Inflammatory macrophage treated with lipopolysaccharide for 1 hour (primary cell): ENCODE measurements at places on chromosomes 5 and 9.

DNA sequence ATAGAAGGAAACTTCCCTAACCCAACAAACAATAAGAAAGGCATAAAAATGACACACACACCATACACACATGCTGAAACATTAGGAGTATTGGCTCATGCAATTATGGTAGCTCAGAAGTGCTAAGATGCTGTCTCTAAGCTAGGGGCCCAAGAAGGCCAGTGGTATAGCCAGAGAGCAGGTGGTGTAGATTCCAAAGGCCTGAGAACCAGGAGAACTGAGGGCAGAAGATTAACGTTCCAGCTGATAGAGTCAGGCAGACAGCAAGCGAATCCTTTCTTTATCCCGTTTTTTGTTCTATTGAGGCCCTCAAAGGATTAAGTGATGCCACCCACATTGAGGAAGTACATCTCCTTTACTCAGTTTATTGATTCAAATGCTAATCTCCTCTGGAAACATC is 262.9 kb downstream of the EPB41L4A start:
- DNase-seq: no peak

- no peak for DNase-seq
Observed at GRCh38 chr9:77679661-77680368, 31.7 kb upstream of the GNA14 start.

DNA sequence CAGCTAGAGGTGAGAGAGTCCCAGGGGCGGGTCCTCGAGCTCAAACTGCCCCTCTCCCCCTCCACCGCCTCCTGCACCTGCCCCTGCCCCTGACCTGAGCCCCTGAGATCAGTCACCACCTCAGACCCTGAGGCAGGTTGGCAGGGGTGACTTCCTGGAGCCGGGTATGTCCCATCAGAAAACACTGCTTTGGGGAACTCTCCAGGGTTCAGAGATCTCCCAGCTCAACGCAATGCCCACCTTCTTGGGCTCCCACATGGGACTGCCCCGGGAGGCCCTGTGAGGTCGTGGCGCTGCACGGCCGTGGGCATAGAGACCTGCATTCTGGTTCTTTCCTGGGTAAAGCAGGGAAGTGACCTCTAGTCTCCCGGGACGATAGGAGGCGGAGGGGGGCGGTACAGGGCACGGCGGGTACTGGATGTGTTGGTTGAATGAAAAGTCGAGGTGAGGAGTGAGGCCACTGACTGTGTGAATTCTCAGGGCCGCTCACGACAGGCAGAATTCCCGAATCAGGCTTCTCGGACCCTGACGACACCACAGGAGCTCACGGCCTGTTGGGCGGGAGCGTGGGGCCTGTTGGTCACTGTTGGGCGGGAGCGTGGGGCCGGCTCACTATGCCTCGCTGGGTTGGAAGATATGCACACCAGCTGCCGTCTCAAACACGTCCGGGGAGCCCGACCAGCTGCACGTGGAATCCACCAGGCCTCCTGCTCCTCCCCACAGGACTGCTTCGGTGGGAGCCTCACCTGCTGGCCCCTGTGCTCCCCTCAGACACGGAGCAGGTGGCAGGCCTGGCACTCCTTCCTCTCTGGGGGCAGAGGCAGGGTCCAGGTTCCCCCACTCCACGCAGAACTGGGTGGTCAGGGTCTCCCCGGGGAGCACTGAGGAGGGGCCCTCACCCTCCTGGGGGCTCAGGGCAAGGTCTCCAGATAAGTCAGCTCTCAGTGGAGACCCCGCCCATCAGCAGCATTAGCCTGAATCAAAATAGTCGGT is 178.0 kb upstream of the PPP1R26 start:
- no peak for DNase-seq

DNA sequence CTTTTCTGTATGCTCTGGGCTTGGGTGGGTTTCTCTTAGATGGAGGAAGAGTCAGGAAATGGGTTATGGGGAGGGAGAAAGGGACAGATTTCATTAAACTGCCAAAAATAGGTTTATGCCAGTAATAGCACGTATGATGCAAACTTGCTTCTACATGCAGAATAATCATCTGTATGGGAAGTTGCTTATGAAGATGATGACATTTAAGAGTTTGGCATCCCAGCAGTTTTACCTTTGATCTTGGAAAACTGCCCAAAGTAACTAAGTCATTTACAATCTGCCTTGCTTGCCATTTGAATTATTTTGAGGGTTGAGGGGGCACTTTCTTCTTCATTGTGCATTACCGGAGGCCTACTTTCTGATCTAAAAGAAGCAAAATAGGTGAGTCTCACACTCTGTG is 282.9 kb upstream of the ANKRD55 start:
- no peak for DNase-seq

DNA sequence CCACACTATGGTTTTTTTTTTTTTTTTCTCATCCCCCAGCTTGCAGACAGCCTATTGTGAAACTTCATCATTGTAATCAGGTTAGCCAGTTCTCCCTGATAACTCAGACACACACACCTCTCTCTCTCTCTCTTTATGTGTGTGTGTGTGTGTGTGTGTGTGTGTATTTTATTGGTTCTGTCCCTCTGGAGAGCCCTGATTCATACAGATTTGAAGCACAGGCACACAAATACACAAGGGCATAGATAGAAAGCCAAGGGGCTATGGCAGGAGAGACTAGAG is 20.6 kb upstream of the VCAN start:
- no peak for DNase-seq

DNA sequence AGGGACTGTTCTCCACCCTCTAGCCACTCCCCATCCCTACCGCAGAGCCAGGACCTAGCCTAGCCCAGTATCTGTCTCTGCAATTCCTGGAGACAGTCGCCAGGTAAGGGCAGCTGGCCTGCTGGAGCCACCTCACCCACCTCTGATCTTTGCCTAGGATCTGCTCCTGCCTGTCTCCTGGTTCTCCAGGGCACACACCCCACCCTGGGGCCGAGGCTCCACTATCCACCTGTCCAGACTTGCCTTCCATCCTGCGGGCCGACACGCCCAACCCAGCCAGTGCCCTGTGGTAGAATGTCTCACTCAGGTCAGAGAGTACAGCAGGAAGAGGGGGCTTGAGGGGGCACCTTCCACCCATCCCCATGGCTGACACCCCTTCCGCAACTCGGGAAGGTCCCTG is 15.7 kb upstream of the AQP7 start:
- DNase-seq: no peak

- peak; percentile 5 for DNase-seq
Observed at GRCh38 chr9:34741628-34742027, 31.7 kb upstream of the CCL21 start.

- DNase-seq: no peak
Observed at GRCh38 chr5:43412644-43413043, 453 bp upstream of the CCL28 start.

- no peak for DNase-seq
Observed at GRCh38 chr5:131968396-131968954, 23.0 kb upstream of the MEIKIN start.

DNA sequence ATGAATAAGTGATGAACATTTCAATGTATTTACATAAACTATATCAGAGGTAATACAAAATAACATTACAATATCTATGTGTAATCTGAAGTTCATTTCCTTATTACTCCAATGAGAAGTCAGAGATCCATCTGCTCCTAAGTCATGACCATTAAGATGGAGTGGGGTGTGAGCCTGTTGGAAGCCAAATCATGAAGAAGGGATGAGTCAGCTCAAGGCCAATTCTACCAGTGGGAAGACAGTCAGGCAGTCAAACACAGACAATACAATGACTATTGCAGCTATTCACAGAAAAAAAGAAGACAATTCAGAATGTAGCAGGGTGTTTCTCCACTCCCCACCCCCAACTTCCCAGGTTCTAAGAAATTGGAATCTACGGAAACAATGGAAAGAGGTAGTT is 155.0 kb downstream of the NFIB start:
- DNase-seq: no peak

GRCh38 chr9:130659699-130660248 is 4.6 kb upstream of the PRDM12 start:
- no peak for DNase-seq

DNA sequence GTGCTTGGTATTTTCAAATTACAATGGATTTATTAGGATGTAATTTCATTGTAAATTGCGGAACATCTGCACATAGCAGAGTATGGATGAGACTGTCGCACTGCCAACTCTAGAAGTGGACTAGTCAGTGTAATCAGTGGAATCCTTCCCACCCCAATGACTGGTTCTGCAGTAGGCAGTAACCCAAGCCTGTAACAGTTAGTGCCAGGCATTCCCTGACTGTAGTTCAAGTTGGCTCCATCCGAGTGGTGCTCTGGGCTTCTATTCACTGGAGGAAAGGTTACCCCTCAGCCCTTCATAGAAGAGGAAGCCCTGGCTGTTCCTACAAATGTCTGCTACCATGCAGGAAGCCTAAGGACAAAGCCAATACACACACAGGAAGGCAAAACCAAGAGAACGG is 23.2 kb downstream of the AK3 start:
- no peak for DNase-seq

- no peak for DNase-seq
Observed at GRCh38 chr5:153598099-153598498, 107.6 kb downstream of the GRIA1 start.

DNA sequence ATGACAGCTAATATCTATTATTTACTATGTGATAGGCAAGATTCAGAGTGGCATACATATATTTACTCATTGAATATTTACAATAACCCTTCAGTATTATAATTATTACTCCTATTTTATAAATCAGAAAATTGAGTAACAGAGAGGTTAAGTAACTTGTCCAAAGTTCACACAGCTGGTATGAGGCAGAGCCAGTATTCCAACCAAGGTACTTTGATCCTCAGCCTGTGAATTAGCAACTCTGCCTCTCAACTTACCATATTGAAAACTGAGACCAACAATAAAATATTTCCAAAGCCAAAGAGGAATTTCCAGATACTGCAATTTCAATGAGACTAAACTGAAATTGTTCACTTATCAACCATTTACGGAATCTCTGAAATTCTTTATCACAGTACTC is 67.9 kb upstream of the TSLP start:
- no peak for DNase-seq

- DNase-seq: no peak
Observed at GRCh38 chr9:106179191-106179590, 484.9 kb downstream of the TMEM38B start.

DNA sequence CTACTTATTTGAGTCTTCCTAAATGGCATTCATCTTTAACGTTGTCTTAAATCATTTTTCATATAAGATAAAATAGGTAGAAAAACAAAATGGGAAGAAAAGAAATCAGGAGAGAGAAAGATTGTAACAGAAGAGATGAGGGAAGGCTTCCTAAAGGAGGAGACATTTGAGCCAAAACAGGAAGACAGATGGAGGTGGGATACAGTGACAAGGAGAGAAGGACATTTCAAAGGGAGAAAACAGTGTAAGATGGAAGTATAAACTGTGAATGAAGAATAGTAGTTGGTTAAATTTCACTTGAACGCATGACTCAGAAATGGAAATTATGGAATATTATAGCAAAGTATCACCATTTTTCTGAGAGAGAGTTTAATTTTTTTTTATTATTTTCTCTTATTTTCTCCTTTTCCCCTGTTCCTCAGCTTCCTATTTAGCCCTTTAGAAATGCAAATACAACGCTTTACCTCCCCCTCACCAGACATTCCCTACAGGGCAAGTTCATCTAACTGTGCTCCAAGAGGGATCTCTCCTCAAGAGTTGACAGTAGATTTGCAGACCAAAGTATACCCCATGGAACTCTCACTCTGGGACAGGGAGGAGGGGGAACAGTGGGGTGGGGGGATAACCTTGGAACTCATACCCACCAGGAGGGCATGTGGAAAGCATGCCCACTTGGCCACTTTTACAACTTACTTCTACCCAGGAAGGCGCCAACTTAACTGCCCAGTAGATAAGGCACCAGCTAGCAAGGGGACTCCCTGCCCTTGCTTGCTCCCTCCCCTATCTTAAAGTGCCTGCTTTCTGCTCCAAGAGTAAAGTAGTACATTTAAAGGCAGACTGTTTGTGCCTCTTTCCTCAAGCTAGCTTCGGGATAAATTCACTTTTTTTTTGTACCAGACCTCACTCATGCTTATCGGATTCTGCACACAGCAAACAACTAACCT is 304.7 kb upstream of the POU5F2 start:
- DNase-seq: no peak

GRCh38 chr5:132474881-132475496 is 15.6 kb downstream of the IRF1 start:
- DNase-seq: no peak

- DNase-seq: peak; percentile 68
Observed at GRCh38 chr5:78958672-78959445, 26.3 kb downstream of the ARSB start.

DNA sequence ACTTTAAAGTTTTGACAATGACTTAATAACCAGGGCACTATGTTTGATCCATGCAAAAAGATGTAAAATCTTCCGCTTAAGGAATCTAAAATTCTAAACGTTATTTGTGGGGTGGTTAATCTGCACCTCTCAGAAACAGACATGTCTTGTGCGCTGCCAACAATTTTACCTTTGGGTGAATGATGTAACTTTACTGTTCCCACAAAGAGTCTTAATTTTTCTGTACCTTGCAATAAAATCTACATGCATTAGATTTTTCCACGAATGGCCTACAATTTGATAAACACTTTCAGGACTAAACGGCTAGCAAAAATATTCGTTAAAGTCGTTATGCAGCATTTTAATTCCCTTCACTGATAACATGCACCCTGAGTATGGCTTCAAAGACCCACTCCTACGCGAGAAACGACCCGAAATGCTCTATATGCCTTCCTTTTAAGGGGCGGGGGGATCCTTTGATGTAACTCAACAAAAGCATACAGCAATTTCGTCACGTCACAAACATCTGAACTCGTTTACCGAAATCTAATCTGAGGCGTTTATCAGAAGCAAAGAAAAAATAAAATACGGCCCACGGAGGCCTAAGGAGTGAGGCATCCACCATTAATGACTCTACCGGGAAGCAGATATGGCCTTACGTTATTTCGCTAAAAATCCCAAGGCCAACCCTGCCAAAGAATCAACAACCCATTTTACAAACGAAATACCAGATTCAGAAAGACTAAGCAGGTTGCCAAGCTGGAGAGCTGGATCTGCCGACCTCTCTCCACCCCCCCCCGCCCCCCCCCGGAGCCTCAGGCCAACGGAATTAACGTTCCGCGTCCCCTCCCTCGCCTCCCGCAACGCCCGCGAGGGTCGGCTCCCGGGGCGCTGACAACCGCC is 621 bp downstream of the AK6 start:
- DNase-seq: peak; percentile 27

DNA sequence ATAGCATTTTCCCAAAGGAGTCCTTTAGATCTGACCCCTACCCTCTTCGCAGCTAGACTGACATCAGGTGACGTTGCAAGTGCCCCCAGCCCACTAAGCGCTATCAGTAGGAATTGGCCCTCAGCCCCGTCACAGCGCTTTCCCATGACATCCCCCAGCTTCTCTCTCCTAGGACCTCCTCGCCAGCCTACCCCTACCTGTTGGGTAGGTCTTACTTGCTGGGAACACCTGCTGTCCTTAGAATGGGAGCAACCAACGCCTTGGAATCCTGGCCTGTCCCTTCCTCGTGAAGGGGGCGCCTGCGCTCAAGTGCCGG is 584 bp upstream of the PIP5K1B start:
- DNase-seq: no peak

- no peak for DNase-seq
Observed at GRCh38 chr9:19386502-19387044, 6.5 kb upstream of the RPS6 start.
